Esophagus mucosa (tissue), 1 donor: ENCODE measurements at places on chromosomes 7 and 10.

DNA sequence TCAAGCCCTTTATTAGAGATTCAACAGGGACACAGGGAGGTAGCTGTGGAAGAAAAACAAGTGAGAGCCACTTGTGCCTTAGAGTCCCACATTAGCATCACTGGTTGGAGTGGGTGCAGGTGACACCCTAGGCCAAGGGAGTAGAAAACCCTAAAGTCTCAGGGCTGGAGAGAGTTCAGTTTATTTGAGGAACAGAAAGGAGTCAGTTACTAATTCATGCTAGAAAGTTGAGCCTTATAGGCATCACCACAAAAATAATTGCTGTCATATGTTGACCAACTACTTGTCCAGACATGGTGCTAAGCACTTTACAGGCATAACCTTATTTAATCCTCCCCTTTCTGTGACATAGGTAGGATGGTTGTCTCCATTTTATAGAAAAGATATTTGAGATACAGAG lies 20.9 kb upstream of the ACSL5 start:
- ATAC-seq: no peak

DNA sequence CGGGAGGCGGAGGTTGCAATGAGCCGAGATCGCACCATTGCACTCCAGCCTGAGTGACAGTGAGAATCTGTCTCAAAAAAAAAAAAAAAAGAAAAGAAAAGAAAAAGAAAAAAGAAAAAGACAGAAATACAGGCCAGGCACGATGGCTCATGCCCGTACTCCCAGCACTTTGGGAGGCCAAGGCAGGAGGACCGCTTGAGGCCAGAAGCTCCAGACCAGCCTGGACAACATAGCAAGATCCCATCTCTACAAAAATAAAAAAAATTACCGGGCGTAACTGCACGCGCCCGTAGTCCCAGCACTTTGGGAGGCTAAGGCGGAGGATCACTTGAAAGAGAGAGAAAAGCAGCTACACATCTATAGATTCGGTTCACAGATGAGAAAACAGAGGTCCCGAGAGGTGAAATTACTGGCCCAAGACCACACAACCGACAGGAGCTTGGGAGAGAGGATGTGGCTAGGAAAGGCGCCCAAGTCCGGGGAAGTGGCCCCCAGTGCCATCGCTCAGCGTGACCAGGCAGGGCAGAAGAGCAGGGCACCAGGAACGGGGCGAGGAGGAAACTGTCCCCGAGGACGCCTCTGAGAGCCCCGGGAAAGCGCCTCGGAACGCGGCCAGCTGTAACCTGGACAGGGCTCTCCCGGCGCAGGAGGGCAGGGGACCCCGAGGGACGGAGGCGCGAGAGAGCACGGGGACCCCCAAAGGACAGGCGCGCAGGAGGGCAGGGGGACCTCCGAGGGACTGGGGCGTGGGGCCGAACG lies 612 bp downstream of the SNX8 start:
- no peak for ATAC-seq

- no peak for ATAC-seq
Measured at GRCh38 chr7:101241443-101242349, 3.2 kb downstream of the FIS1 start.

GRCh38 chr10:117619223-117619622 lies 76.7 kb downstream of the EMX2 start:
- no peak for ATAC-seq

- no peak for ATAC-seq
Measured at GRCh38 chr10:7085913-7086589, 324.8 kb downstream of the SFMBT2 start.

- ATAC-seq: no peak
Measured at GRCh38 chr10:129896136-129896859, 67.8 kb downstream of the EBF3 start.
